NCI-H446 treated with DMSO at 0.1 percent for 48 hours (cell line): ENCODE measurements at places on chromosomes 16 and 17.

DNA sequence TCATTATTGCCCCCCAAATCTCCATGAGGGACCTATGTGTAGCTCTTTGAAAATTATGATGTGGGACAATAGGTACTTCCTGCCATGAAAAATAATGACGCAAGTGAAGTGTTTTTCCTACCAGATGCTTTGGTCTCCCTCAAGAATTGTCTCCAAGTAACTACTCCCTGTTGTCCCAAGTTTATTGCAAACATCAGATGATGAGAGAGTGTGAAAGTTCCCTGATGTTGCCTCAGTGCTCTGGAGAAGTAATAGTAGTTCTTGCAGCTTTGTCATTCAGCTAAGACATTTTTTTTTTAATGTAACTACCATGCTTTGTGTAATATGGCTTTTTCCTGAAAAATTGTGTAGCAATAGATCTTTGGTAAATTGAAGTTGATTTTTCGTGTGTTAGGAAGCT lies 20.1 kb downstream of the LPCAT2 start:
- DNase-seq, result no peak

DNA sequence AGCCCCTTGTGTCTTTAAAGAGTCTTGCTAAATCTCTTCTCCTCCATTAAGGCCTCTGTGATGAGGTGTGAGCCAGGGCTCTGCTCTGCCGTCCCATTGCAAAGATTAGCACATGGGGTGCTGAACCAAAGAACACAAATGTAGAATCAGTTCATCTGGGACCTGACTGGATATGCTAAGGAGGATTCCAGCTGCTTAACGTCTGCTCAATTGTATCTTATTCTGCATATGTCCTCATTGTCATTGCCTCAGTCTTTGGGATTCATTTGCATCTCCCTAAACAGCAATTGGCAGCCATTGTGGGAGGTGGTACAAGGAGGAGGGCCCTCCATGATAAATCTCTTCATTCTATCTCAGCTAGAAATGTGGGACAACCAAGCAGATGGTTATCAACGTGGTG lies 106.3 kb upstream of the ADAMTS18 start:
- no peak for DNase-seq

GRCh38 chr17:75785016-75785890 lies 647 bp downstream of the UNK start:
- peak; percentile 92 for DNase-seq

DNA sequence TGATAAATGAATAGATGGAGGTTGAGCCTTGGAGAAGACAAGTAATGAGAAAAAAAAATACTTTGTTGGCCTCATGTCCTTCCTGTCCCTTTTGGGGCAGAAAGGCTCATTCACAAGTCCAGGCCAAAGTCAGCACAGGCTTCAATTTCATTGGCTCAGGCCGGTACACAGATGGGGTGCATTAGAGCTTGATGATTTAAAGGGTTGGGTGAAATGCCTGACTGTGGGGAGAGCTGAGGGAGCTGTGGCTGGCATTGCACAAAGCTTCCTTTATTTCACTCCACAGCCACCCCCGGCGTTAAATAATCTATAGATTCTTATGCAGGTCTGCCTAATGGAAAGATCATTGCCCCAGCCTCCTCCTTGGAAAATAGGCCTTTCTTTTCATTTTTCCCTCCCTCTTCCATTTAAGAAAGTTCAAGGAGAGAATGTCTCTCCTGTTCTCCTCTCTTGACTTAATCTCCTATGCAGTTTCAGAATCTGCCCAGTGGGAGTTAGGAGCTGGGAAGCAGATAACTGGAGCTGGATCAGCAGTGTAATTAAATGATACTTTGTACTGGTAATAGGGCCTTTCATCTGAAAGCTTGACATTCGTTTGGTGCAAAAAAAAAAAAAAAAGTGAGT lies 24.4 kb downstream of the YPEL2 start:
- no peak for DNase-seq

- DNase-seq, result peak; percentile 58
These were observed 29.1 kb downstream of the LDHD start for GRCh38 chr16:75087375-75087979.

DNA sequence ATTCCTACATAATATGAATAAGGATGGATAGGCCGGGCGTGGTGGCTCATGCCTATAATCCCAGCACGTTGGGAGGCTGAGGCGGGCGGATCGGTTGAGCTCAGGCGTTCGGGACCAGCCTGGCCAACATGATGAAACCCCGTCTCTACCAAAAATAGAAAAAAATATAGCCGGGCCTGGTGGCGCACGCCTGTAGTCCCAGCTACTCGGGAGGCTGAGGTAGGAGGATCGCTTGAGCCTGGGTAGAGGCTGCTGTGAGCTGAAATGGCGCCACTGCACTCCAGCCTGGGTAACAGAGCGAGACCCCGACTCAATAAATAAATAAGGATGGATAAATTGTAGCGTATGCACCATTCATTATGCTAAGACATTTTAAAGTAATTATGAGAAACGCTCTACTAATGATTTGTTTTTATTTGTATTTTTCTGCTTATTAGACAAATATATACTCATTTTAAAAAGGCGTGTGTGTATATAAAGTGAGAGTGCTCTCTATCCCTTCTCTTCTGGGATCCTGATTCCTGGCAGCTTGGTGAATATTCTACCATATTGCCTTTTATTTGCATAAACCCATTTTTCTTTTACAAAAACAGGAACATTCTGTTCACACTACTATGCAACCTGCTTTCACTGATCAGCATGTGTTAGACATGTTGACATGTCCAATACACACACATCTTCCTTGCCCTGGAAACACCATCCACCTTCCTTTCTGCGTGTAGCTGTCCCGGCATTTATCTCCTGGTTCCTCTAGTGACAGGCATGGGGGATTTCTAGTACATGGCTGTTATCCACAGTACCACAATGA lies 26.4 kb downstream of the DDX19A start:
- DNase-seq, result no peak

GRCh38 chr16:17335826-17336529 lies 134.8 kb downstream of the XYLT1 start:
- no peak for DNase-seq

GRCh38 chr17:41914358-41914766 lies 4.4 kb downstream of the ACLY start:
- no peak for DNase-seq

- no peak for DNase-seq
These were observed 570.5 kb downstream of the WWOX start for GRCh38 chr16:78669994-78670393.

GRCh38 chr16:67847064-67847861 lies at the start of gene CENPT:
Gene CENPT (minus strand): TSS chr16:67847693. CDS start chr16:67833859, 13,834 bp downstream.
- DNase-seq, result no peak

- no peak for DNase-seq
These were observed 47.0 kb downstream of the MARVELD3 start for GRCh38 chr16:71672803-71673581.
